RCC 7860 (cell line): ENCODE measurements at places on chromosomes 4 and X.

- DNase-seq, result no peak
These were observed 949.6 kb upstream of the PRKX start for GRCh38 chrX:4663085-4663484.

DNA sequence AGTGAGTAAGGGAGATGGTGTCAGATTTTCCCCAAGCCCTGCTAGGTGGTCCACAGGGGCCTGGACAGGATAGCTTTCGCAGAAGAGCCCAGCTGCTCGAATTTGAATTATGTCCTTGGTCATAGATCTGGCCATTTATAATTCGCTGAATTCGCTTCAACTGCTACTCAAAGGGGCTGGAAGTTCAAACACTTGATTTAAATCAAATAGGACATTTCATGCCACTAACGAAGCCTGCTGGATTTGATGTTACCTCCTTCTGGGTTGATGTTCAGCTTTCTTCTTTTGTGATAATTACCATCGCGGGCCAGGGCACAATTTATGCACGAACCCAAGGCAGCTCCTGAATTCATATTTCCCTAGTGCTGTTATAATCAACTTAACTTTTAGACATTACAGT lies 67.0 kb downstream of the CLCN4 start:
- no peak for DNase-seq

GRCh38 chrX:21738210-21738949 lies 19.5 kb downstream of the SMPX start:
- no peak for DNase-seq

DNA sequence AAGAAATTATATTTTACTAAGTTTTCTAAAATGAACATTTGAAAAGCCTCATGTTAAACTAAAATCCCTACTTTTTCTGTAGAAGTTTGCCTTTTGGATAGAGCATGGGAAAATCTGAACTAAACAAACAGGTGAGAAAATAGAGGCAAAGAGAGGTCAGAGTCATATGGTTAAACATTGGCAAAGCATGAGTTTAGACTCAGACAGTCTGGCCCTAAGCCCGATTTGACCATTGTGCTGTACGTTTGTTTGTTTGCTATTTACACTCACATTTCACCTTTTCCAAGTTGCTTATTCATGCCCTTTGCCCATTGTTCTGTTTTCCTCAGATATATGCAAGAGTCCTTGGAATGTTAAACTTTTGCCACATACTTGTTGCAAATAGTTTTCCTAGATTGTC lies 85.4 kb downstream of the TIGD2 start:
- DNase-seq, result no peak

DNA sequence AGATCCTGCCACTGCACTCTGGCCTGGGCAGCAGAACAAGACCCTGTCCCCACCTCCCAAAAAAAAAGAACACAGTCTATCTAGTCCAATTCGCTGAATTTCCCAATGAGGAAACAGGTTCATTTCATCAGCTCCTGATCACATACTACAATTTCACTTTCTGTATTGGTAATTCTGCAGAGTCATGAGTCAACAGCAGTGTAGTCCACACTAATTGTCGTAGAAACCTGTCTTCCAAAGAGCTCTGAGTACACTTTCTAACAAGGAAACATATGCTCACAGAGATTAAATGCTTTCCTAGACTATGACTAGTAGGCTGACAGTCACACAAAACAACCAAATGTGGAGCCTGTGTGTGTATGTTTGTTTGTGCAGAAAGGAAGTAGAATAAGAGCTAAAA lies 91.9 kb downstream of the GPC4 start:
- no peak for DNase-seq
